Stimulated activated CD8-positive, alpha-beta memory T cell treated with anti-CD3 and anti-CD28 coated beads, Interleukin-4, amount 100 ng/mL, for 48 hours (primary cell): ENCODE measurements at places on chromosomes 4 and X.

DNA sequence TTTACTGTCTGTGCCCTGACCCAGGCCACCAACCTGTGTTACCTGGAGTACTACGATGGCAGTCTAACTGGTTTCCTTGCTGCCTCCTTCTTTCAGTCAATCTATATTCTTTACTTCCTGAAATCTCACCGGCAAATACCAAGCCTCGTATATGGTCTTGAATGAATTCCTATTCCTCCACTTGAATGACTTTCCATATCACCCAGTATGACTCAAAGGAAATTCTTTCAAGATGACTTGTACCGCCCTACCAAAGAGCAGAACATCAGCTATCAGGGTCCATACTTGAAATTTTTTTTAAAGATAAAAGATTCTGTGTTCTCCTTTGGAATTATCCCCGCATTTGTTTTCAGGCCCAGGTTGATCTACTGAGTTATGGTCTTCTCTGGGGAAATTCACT is 378.0 kb downstream of the AFF2 start:
- no peak for DNase-seq

- no peak for DNase-seq
Measured at GRCh38 chrX:18927558-18927957, 56.4 kb downstream of the PHKA2 start.

GRCh38 chrX:115625572-115626301 is 64.8 kb downstream of the PLS3 start:
- DNase-seq: no peak

DNA sequence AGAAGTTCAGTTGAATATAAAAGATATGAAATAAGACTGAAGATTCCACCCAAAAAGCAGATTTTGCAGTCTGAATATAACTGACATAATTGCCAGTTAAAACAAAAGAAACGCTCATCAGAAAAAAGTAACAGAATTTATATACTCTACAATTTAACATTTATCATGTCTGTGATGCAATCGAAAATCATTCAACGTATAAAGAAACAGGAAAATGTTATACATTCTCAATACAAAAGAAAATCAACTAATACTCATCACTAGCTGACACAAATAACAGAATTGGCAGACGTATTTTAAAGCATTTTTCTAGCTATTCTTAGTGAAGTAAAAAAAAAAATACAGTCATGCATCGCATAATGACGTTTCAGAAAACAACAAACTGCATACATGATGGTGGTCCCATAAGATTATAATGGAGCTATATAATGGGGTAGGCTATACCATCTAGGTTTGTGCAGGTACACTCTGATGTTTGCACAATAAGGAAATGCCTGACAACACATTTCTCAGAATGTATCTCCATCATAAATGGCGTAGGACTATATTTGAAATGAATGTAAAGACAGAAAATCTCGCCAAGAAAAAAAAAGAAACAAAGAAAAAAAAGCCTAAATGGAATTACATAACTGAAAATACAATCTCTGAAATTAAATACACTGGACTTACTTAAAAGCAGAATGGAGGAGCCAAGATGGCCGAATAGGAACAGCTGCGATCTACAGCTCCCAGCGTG is 34.3 kb downstream of the OR13H1 start:
- DNase-seq: no peak

DNA sequence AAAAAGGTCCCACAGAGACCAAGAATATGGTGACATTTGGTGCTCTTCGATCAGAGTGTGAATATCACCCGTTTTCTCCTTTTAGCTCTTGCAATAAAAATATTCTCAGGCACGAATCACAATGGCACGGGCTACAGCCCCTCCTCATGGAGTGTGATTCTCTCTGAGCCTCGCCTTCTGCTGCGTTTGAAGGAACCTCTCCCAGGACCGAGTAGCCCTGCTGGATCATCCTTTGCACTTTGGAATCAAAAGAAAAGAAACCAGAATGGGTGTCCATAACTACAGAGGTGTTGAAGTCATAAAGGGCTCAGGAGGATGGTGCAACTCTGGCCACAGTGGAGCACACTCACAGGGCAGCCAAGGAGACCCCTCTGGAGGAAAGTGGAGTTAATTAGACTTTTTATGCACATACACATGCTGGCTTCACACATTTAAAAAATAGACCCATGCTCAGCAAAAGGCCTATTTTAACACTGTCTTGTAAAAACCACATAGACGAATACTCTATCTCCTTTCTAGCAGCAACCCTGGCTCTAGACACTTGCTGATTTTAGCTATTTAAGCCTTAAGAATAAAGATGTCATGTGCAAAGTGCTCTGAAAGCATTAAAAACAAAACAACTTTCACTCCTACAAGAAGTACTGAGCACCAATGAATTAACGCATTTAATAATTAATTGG is 19.1 kb downstream of the MAML3 start:
- no peak for DNase-seq

- no peak for DNase-seq
Measured at GRCh38 chr4:174534461-174534860, 12.2 kb upstream of the HPGD start.

GRCh38 chr4:576991-577498 is 950 bp upstream of the TMEM271 start:
- no peak for DNase-seq

DNA sequence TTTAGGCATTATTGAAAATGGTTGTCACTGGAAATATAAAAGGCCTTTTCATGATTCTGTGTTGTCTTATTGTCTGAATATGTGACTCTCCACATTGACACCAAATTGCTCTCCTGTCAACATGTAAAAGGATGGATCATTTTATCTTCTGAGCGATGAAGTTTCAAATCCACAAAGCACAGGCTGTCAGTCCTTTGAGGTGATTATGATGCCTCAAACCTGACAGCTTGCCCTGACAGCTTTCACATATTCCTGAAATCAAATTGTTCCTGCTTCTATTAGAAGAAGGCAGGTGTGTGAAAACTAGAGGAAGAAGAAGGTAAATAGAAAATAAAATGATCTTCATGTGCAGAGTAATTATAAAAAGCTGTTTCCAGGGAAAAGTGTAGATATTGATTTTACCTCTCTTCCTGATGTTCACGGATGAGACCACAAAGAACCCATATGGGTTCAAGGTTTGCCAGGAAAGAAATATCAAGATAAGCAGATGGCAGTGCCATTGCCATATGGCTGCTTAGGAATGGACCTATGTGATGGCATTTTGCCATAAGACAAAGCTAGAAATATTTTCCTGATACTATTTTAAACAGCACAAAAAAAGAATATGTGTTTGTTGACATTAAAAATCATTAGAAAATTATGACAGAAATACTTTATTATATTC is 1006.3 kb upstream of the AGA start:
- DNase-seq: no peak

DNA sequence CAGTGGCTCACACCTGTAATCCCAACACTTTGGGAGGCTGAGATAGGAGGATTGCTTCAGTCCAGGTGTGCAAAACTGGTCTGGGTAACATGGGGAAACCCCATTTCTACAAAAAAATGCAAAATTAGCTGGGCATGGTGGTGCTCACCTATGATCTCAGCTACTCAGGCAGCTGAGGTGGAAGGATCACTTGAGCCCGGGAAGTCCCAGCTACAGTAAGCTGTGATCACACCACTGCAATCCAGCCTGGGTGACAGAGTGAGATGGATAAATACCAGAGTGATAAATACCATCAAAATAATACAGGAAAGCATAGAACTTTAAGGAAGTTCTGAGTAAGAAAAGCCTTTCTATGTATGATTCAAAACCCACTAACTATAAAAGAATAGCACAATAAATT is 52.8 kb downstream of the LRBA start:
- no peak for DNase-seq

GRCh38 chr4:7539659-7540058 is 104.9 kb upstream of the PSAPL1 start:
- peak; percentile 60 for DNase-seq

DNA sequence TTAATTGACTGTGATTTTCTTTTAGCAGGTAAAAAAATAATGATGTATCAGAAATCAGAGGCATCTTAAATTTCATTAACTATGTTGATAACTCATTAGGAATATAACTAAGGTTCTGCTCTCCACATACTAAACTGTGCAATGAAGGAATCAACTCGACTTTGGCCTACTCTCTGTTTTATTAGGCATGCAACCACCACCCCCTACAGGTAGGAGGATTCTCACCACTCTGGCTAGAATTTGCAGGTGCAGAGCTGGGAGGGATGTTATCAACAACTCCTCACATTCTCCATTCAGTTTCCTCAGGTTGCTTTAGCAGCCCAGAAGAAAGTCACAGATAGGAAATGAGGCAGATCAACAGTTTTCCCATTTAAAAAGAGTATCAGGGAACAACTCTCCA is 160.1 kb downstream of the COX18 start:
- DNase-seq: no peak

- no peak for DNase-seq
Measured at GRCh38 chrX:10467793-10468192, 152.6 kb downstream of the MID1 start.

GRCh38 chrX:116417968-116418367 is 18.4 kb upstream of the SLC6A14 start:
- DNase-seq: no peak
